ENCODE measurements at places on chromosomes 16 and 17.
A peak's percentile ranks its signal among the peaks of the same experiment; 100 is the strongest.

DNA sequence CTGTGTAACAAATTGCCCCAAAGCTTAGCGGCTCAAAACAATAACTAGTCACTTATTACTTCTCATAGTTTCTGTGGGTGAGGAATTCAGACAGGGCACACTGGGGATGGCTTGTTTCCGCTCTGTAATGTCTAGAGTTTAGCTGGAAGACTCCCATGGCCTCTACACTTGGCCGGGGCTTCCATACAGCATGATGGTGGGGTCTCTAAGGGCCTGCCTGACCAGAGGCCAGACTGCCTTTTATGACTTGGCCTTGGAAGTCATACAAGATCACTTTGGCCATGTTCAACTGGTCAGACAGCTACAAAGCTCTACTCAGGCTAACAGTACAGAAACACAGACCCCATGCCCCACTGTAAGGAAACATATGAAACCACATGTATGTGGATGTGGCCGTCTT lies 8.2 kb downstream of the GLP2R start:
- DNase-seq = no peak

DNA sequence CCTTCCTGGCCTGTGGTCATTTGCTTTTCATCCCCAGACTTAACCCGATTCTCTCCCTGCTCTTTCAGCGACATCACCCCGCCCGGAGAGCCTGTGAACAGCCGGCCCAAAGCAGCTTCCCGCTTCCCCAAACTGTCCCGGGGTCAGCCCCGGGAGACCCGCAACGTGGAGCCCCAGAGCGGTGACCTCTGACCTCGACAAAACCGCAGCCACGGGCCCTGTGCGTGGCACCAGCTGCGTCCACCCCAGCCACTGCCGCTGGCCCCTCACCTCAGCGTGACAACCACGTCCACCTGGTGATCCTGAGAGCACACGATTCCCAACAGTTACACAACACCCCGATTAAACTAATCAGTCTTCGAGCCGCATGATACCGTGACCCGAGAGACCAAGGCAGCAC lies 235.2 kb downstream of the CPPED1 start:
- DNase-seq = no peak

DNA sequence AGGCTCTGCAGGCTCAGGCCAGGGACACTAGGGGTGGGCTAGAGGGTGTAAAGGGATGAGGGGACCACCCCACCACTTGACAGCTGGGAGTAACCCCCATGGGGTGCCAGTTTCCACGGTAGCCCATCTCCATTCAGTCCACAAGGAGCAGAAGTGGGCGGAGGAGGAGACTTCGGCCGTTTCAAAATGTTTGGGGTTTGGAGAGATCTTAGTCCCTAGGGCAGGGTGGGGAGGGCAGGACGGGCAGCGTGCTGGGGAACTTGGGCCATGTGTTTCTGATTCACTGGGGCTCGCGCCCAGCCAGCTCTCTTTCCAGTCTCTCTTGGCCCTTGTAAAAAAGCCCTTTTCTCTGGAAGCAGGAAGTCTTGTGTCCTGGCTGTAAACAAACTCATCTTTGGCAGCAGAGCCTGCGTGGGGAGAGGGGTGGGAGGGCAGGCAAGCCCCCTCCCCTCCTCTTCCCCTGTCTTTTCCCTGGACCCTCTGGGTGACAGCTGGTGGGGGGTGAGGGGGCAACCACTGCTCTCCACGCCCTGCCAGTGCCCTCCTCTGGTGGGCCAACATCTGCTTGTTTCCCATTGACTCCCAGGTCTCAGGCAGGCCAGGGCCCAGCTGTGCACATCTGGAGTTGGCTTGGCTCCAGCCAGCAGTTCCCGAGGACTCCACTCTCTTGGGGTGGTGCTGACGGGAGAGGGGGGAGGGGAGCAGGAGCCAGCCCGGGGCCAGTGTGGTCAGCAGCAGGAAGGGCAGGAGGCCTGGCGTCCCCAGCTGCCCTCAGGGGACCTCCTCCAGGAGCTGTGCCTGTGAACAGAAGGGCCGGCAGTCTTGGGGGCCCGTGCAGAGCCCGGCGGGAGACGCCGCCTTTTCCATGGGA lies 8.1 kb downstream of the CYGB start:
- DNase-seq = peak; percentile 43

- no peak for DNase-seq
Measured at GRCh38 chr17:79372470-79373238, 238.2 kb downstream of the RBFOX3 start.

GRCh38 chr16:11572301-11572995 lies 14.3 kb downstream of the LITAF start:
- peak; percentile 85 for DNase-seq

- peak; percentile 70 for DNase-seq
Measured at GRCh38 chr17:58303971-58304749, 23.4 kb upstream of the MPO start.

DNA sequence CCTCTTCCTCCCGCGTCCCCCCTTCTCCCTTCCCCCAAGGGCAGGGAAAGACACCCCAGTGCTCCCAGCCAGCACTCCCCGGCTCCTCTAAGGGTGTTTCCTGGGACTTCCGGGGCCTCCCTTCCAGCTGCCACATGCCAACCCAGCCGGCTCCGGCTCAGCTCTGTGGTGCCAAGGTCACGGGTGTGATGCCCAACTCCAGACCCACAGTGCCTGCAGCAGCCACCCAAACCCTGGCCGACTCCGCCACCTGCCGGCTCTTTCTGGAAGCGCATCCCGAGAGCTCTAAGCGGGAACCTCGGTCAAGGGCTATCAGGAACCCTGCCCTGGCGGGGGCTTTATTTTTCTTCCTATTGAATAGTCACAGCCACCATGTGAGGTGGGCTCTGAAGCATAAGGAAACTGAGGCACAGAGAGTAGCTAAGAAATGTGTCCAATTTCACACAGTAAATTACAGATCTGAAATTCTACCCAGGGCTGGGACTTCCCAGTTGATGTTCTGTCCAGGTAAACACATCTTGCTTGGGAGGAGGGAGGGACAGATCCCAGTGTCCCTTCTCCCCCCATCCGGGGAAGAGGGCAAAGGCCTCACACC lies 3.3 kb upstream of the PPP1R1B start:
- DNase-seq = peak; percentile 89

DNA sequence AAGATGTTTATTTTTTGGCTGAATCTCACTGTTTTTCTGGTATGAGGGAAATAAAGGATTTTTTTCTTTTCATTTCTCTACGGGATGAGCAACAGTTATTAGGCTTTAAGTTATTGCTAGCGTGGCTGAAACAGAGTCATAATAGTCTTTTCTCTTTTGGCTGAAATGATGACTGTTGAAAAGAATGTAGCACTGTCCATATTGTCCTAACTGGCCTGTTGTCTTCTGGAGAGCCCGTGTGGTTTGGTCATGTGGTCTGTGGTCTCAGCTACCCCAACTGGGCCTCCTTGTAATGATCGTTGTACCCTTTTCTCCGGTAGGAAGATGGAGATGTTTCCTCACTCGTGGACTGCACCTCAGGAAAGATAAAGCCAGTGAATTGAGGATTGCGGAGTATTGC lies 36.6 kb downstream of the EPN2 start:
- no peak for DNase-seq

GRCh38 chr17:34384822-34385605 lies 22.0 kb upstream of the CCL1 start:
- no peak for DNase-seq

DNA sequence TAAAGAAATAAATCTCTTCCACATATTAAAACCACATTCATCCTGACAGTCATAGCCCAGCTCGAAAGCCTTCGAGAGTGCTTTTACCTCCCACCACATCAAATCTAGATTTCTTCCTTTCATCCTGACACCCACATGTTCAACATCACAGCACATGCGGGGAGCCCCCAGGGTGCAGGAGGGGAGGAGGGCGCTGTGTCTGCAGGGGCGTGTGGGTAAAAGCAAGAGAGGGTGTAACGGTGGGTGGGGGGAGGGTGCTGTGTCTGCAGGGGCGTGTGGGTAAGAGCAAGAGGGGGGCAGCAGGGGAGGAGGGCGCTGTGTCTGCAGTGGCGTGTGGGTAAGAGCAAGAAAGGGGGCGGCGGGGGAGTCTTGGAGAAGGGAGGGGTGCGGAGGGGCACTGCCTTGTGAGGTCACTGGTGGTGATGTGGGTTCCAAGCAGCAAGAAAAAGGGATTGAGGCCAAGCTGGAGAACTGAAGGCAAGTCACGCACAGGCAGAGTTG lies 34.7 kb downstream of the ADCY9 start:
- DNase-seq = no peak

DNA sequence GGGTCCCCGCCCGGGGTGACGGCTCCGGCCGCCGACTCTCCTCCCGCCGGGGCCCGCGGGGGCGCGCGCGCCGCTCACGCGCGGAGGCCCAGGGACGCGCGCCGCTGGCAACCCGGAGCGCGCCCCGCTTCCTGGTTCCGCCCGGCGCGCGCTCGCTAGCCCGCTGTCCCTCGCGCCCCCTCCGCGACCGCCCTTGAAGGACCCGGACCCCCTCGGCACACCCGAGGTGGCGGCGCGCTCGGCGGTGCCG lies at the start of gene STAT5B:
STAT5B (minus strand) TSS at position 33 of the 250 bp plus-strand sequence. CDS start 44,264 bp downstream, outside the sequence.
- peak; percentile 88 for DNase-seq

DNA sequence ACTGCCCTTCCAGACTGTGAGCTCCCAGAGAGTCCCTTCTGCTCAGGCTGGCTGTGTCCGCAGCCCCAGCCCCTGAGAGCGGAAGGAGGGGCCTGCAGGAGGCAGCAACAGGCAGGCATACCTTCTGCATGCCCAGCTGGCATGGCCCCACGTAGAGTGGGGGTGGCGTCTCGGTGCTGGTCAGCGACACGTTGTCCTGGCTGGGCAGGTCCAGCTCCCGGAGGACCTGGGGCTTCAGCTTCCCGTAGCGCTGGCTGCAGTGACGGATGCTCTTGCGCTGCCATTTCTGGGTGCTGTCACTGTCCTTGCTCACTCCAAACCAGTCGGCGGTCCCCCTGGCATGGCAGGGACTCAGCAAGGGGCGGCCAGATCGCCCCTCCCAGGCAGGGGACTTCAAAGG lies 9.0 kb downstream of the RHBDF1 start:
- no peak for DNase-seq

DNA sequence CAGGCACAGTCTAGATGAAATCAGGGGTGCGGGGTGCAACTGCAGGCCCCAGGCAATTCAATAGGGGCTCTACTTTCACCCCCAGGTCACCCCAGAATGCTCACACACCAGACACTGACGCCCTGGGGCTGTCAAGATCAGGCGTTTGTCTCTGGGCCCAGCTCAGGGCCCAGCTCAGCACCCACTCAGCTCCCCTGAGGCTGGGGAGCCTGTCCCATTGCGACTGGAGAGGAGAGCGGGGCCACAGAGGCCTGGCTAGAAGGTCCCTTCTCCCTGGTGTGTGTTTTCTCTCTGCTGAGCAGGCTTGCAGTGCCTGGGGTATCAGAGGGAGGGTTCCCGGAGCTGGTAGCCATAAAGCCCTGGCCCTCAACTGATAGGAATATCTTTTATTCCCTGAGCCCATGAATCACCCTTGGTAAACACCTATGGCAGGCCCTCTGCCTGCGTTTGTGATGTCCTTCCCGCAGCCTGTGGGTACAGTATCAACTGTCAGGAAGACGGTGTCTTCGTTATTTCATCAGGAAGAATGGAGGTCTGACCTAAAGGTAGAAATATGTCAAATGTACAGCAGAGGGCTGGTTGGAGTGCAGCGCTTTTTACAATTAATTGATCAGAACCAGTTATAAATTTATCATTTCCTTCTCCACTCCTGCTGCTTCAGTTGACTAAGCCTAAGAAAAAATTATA lies 1.6 kb downstream of the HBA1 start:
- peak; percentile 14 for DNase-seq

- DNase-seq = no peak
Measured at GRCh38 chr16:59252317-59252716, 518.2 kb upstream of the GOT2 start.

DNA sequence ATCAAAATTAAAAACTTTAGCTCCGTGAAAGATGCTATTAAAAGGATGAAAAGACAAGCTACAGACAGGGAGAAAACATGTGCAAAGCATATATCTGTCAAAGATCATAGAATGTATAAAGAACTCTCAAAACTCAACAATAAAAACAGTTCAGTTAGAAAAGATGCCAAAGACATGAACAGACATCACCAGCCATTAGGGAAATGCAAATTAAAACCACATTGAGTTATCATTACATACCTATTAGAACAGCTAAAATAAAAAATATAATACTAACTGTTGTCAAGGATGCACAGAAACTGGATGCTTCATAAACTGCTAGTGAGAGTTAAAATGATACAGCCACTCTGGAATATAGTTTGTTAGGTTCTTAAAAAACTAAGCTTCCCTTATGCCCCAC lies 58.8 kb downstream of the NFATC3 start:
- no peak for DNase-seq

DNA sequence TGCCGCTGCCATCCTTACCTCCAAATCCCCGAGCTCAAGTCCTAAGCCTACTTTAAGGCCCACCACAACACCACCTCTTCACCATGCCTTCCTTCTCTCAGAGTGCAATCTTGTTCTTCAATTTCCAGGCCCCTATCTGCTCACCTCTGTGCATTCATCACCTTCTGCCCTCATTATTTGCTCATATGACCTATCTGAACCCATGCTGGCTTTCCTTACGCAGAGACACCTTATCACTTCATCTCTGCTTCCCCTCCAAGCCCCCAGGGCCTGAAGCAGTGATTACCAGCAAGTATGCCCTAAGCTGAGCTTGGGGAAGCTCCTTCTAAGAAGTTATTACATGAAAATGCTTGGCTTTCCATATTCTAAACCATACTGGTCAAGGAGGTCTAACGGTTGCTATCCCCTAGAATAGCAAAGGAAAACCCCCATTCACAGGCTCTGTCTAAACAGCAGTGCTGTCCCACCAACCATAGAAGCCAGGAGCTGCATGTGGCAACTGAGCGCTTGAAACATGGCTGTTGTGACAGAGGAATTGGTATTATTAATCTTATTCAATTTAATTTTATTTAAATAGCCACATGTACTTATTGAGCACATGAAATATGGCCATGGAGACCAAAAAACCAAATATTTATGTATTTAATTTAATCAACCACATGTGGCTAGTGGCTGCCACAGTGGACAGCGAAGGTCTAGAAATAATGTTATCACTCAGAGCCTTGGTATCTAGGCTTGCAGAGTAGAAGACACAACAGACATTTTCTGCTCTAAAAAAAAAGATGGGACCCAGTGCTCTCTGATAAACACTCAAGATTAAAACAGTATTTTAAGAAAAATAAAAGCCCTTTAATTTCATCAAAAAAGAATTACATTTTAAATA lies 13.9 kb downstream of the USP7 start:
- DNase-seq = no peak

DNA sequence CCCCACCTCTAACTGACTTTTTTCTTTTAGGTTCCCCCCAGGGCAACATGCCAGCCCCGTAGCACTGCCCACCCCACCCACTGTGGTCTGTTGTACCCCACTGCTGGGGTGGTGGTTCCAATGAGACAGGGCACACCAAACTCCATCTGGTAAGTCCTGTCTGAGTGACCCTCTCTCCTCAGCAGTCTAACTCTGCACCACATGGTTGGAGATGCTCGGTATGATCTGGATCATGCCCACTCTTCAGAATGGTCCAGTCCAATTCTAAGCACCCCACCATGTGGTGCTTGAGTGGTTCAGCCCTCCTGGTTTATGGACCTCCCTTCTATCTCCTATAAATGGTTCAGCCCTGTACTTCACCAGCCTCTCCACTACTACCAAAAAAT lies 5.9 kb downstream of the KDM6B start:
- peak; percentile 50 for DNase-seq

- DNase-seq = no peak
Measured at GRCh38 chr17:17387017-17387497, 83.9 kb downstream of the NT5M start.

- DNase-seq = no peak
Measured at GRCh38 chr16:4016658-4017057, 99.6 kb downstream of the ADCY9 start.

Measured in B cell (primary cell).